Panc1 (cell line): ENCODE measurements at places on chromosomes 4 and X. TPM values are rescaled to one million over a fixed set of nuclear protein-coding genes. Genes with fewer than 3 reads are reported as not detected.

- DNase-seq = no peak
Measured at GRCh38 chrX:44705817-44706551, 137.8 kb upstream of the DUSP21 start.

- no peak for DNase-seq
Measured at GRCh38 chr4:173461170-173461569, 62.3 kb upstream of the SCRG1 start.

- no peak for DNase-seq
Measured at GRCh38 chrX:68355629-68355920, 77.7 kb downstream of the OPHN1 start.

GRCh38 chrX:17968367-17968766 is 107.3 kb upstream of the RAI2 start:
- DNase-seq = no peak

OPRPN gene
- not detected for total RNA-seq

IL3RA gene
- total RNA-seq = 0.28 TPM

DNA sequence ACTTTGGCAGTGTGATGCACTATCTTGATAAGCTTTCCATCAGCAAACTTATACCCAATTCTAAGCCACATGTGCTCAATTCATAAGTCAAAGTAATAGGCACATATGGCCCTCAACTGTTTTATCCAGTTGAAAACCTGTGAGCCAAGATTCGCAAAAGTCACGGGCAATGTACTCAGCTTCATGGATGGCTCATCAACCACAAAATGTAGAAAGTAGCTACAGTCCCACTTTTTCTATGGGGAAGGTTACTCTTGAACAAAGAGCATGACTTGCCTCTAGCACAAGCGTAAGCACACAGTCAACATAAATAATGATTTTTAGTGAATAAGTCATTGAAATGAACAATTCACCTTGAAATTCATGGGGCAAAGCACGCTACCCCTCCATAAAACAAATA is 25.1 kb upstream of the DDX53 start:
- DNase-seq = no peak

- no peak for DNase-seq
Measured at GRCh38 chr4:149223659-149224058, 592.0 kb downstream of the IQCM start.
